ENCODE measurements at places on chromosomes 1 and 21.
A peak's percentile ranks its signal among the peaks of the same experiment; 100 is the strongest.

DNA sequence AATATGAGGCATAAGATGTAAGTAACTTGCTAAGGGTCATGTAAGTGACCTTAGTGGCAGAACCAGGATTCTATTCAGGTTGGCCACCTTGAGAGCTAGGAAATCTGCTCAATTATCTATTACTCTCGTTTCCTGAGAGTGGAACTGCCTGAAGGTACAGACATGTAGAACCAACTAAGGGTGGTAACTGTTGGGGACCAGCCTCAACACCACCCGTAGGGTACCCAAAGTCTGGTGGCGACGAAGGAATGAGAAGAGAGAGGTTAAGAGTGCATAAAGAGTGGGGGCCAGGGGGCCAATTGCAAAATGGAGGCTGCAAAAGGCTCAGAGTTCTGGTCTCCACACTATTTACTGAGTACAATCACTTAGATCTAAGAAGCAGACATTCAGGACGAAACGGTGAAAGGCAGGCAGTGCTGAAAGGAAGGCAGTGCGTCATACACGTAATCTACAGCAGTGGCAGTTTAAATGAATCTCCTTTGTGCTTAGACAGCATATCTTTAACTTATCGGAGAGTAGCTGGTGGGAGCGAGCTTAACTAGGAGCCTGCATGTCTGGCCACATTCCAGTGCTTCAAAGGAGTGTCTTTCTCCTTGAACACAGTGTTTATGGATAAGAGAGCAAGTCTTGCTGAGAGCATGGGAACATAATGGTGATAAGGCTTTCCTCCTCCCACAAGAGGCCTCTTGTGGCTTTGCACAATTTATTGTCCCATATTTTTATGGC, 25.0 kb downstream of the SRSF4 start:
- DNase-seq: no peak

DNA sequence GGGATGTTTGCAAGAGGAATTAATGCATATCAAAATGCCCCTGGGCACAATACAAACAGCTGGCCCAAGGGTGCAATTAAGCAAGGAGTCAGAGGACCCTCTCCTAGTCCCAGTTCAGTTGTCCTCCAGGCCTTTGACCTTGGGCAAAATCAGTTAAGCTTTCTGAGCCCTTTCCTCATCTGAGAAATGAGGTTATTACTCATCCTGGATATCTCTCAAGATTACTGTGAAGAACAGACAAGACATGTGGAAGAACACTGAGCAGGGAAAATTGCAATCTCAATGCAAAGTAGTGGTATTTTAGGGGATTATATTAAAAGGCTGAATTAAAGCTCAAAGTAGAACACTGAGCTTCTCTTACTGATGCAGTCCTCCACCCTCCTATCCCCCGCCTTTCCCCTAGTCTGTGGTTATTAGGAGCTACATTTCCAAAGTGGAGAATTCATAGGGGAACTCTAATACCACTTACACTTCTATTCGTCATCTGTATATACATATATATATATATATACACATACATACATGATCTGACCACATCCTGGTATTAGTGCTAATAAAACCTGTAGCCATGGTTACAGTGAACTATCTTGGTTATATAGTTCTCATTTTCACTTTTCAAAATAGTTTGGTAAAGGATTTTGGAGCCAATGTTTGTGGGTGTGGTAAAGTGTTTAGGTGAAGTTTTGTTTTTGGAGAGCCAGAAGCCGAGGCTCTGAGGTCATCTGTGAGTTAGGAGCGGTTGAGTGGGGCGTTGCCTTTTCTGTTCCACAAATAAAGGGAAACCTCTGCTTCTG, 18.1 kb downstream of the KIAA0040 start:
- no peak for DNase-seq

DNA sequence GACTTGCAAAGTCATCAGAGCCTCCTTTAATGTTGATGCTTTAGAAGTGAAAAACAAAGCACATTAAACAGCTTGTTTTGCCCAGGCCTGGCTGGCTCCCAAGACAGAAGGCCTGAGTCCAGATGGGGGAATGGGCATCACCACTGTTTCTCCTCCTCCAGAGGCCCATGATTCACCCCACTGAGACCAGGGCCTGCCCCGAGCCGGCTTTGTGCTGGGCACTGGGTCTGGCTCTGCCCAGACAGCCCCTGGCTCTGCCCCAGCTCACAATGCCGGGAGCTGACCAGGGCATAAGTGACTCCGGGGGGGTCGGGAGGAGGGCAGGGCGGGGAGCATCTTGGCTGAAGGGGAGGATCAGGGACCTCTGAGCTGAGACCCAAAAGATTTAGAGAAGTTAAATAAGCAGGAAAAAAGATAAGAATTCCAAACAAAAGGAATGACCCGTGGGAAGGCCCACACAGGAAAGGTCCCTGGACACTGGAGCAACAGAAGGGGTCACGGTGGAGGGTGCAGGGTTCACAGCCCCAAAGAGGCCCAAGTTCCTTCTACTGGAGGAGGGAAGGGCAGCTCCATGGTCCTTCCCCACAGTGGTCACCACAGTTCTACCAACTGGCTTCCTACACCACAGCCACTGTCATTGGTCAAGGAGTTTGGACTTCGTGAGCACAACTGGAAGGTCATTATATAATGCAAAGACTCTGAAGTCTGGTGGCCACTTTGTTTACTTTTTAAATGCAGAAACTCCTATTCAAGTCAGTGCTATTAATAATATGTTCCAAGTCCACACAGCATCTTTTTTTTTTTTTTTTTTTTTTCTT, 5.5 kb downstream of the C2CD2 start:
- DNase-seq: no peak

DNA sequence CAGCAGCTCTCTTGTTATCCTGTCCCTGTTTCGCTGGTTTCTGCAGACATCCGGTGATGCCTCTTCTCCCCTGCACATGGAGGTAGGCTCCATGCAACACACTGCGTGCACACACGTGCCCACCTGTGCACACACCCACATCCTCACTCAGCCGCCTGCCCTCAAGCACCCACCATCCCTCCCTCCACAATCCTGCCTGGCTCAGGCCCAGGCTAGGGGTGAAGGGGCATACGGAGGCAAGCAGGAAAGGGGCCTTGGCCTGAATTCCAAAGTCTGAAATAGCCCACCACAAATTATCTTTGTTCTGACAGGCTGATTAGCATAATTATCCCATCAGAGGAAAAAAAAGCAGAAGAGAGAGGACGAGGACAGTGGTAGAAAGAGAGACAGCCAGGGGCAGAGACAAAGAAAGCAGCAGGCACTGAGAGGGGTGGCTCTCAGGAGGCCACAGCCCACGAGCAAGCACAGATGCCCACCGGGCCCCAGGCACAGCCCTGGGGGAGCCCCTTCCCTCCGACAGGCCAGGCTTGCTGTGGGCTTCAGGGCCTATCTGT, 73.2 kb downstream of the GRIK3 start:
- DNase-seq: no peak

- no peak for DNase-seq
These were observed 1.3 kb downstream of the ZNF644 start for GRCh38 chr1:91020486-91020885.

- DNase-seq: no peak
These were observed 16.1 kb downstream of the C1orf141 start for GRCh38 chr1:67118646-67119045.

DNA sequence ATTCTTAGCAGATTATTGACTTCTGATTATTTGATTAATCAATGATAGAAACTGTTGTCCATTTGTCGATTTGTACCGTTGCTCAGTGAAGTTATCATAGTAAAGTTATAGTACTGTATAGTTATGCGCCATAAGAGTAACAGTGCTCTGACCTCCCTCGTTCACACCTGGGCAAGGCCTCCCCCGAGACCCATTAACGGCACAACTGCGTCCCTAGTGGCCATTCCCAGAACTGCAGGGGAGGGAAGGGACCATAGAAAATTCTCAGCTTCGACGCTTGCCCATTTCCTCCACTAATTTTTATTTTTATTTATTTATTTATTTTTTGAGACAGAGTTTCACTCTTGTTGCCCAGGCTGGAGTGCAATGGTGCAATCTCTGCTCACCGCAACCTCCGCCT, 334.4 kb downstream of the DSCAM start:
- DNase-seq: no peak

DNA sequence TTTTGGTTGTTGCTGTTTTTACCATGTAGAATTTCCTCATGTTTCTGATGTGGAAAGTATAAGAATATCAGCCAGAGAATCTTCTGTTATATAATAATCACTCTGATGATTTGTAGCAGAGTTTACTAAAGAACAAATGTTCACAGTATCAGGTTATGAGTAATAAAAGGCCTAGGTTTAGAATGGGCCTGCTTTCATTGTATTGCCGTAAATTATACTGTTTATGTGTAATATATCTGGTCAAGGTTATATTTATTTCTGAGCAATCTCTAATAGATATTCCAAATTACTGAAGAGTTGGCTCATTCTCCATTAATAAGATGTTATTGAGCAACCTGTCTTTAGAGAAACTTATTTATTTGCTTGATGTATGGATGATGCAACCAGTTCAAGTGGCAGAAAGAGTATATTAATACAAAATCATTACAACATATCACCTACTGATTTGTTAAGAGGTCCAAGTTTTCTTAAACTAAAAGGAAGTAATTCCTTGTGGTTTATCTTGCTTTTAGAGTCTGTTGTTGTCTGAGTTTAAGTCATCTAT, 649.4 kb upstream of the CXADR start:
- no peak for DNase-seq

- DNase-seq: peak; percentile 25
These were observed 216.9 kb upstream of the SAMSN1 start for GRCh38 chr21:14762734-14763694.

DNA sequence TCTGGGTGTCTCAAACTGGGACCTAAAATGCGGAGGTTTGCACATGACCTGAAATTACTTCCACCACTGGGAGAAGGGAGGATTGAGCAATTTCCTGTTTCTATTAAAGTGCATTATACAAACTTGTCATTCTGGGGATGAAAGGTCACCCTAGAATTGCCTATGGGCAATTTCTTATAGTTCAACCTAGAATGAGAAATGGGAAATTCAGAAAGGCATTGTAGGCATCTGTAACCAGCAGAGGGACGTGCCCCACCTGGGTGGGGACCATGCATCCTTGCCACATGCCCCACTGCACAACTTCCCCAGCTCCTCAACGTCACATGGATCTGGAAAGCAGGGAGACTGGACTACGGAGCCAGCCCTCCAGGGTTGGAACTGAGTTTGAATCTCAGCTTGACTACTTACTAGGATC, 47.0 kb downstream of the MRPL39 start:
- DNase-seq: no peak

GRCh38 chr1:245823408-245824147, 668.8 kb downstream of the KIF26B start:
- DNase-seq: no peak

- DNase-seq: no peak
These were observed 22.0 kb downstream of the MYOM3 start for GRCh38 chr1:24089743-24090555.

DNA sequence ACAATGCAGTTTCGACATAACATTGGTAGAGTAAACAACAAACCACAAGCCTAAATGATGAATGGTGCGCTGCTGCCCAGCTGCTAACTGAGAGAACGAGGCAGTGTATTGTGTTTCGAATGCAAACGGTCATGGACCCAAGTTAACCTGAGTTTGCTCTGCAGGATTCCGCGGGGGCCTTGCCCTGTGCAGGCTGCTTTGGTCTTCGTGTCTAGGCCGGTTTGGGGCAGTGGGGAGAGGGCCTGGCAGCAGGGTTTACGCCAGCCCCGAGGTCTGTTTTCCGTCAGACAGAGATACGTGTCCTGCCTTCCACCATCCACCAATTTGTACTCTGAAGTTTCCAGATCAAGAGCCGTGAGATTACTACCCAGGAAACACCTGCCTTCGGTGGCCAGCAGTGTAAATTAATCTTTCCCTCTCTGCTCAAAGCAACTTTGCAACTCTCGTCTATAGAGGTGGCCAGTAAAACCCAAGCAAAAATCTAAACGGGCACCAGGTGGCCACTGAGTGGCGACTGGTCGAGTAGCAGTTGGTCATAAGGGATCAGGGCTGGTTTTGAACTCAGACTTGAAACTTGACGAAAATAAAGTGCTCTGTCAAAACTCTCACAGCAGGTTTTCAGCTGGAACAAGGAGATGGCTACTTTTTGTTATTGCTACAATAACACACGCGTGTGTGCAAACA, 6.3 kb upstream of the PRDM15 start:
- no peak for DNase-seq

GRCh38 chr1:205662135-205662738, 18.1 kb downstream of the SLC45A3 start:
- DNase-seq: no peak
